ENCODE measurements at places on chromosomes 2 and 18.

- no peak for DNase-seq
Measured at GRCh38 chr2:66771359-66771976, 336.5 kb downstream of the MEIS1 start.

DNA sequence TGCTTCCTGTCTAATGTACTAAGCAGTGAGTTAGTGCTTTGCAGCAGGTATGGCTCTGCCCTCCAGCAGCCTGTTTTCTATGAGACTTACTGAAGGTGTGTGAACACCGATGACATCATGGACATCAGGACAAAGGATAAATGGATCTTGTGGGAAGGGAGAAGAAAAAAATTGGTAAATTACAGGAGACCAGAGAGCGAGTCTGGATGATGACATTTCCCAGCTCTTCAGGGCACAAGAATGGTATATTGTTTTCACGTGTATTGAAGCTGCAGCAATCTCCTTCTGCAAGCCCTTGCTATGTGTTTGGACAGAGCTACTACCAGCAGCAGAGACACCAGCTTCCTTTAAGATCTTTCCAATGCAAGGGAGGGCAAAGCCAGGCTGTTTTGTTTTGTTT, 47.2 kb downstream of the DCC start:
- no peak for DNase-seq

DNA sequence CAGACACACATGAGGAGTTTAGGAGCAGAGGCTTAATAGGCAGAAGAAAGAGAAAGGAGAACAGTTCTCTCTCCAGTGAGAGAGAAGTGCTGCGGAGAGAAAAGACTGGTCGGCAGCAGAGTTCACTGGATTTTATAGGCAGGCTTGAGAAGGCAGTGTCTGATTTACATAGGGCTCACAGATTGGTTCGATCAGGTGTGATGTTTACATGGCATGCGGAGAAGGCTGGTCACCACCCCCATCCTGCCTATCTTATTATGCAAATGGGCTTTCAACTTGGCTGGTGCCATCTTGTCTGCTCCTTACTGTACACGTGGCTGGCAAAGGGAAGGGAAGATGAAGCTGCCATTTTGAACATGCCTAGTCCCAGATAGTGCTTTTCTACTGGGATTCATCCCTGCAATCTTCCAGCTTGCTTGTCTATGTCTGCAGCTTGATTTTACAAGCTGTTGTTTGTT, 113.4 kb downstream of the AP1S3 start:
- no peak for DNase-seq

GRCh38 chr2:189506514-189506976, 65.3 kb downstream of the WDR75 start:
- no peak for DNase-seq

- no peak for DNase-seq
Measured at GRCh38 chr2:240982821-240983281, 15.6 kb upstream of the SNED1 start.

- no peak for DNase-seq
Measured at GRCh38 chr2:199716807-199717586, 134.0 kb downstream of the FTCDNL1 start.

- no peak for DNase-seq
Measured at GRCh38 chr2:128558441-128558840, 239.8 kb upstream of the HS6ST1 start.

DNA sequence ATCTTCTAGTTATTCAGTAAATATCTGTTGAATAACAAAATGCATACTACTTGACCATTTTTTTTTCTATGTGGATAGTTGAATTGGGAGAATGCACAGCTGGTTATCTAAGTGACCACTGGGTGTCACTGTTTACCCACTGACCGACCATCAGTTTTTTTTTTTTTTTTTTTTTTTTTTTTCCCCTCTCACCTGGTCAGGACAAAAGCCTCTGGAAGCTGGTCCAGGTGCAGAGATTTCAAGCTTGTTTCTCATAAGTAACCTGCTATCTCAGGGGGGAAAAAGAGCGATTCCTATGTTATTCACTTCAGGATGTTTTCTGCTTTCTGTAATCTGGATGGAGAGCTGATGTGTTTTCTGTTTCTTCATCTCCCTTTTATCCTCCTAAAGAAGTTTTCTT, 256.0 kb downstream of the DCDC2C start:
- no peak for DNase-seq

DNA sequence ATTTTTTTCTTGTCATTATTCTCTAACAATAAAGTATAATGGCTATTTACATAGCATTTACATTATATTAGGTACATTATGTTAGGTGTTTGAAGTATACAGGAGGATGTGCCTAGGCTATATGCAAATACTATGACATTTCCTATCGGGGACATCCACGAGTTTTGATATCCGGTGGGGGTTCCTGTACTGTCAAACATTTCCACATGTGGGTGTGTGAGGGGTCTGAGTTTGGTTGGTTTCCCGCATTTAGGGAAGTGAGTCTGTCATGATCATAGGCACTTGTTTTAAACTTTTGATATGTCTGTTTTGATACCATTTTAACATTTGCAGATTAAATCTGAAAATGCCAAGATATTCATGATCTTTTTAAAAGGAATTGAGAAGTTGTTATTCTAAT, 76.0 kb downstream of the CEP192 start:
- no peak for DNase-seq

GRCh38 chr2:120821446-120822160, 85.9 kb downstream of the GLI2 start:
- no peak for DNase-seq

GRCh38 chr2:74036450-74037195, 51.9 kb downstream of the TET3 start:
- DNase-seq, result no peak

DNA sequence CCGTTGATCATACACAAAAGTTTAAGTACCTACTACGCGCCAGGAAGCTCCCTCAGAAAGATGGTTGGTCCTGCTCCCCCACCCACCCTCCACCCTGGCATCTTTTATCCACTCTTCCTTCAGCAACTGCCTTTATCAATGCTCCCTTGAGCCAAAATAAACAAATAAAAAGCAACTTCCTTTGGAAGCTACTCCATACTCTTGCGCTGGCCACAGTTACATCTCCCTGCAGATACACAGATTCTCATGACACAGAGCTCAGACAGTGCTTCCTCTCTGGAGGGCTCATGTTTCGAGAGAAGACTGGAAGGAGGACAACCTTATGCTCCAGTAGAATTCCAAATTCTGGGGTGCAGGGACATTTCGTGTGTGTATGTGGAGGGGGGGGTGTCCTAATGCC, 3.8 kb upstream of the STEAP3 start:
- DNase-seq, result no peak

DNA sequence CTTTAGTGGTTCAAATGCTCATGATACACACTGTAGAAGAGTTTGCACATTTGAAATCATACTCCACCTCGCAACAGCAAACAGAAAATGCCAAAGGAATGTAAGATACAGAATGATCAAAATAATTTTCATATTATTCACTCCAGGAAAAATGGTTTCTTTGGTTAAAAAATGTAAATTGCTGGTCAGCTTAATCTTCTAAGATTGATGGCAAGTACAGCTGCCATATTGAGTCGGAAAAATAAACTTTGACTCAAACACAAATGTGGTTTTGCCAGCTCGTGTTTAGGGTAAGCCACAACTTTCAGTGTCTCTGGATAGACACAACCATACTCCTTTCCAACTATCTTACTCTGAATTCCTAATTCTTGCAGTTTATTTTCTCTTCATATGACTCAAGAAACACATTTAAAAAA, 154.9 kb upstream of the SMIM21 start:
- no peak for DNase-seq

DNA sequence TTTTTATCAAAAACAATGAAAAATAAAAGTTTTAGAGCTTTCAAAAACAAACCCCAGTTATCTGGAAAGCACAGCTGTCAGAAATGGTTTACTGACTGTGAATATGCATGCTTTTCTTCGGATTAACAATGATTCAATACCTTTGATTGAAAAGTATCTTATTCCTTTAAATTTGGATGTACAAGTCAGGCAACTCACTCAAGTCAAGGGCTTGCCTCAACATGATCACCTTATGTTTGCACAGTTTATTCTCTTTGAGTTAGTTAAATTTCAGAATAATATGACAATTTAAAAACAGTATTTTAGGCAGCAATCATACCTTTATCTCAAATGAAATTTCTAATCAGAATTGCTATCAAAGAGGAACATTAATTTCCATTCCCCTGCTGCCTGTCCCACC, 108.8 kb upstream of the FOSL2 start:
- no peak for DNase-seq

DNA sequence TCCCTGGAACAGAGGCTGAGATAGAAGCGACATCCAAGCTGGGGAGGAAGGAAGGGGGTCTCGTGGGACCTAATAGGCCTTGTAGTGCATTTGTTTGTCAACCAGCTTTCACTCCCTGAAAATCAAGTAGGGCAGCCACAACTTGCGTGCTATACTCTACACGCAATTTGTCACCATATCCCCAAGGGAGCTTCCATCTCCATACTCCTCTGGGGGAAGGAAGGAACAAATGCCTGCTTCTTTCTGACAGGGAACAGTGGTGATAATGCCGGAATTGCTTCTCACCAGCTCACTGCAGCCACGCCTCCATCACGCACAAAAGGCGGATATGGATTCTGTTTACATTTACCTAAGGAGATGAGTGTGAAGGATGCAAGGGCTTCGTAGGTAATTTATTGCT, 213.4 kb downstream of the TMEM163 start:
- DNase-seq, result no peak

- no peak for DNase-seq
Measured at GRCh38 chr2:101300164-101300563, 8.3 kb downstream of the RNF149 start.

DNA sequence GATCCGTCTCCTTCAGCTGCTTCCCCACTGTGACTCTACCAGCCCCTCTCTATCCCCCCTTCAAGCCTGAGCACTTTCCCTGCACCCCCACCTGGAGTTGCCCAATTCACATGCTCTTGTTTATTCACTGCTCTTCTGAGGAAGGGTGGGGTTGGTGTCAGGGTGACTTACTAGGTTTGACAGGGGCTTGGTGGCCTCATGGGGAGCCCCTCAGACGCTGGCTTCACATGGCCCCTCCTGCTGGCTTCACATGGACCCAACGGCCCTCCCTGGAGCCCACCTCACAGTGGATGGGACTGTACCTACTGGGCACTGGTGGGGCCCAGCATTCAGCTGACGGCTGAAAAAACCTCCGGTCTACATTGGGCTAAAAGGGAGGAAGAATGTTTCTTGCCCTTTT, 16.7 kb upstream of the MRPL33 start:
- no peak for DNase-seq

DNA sequence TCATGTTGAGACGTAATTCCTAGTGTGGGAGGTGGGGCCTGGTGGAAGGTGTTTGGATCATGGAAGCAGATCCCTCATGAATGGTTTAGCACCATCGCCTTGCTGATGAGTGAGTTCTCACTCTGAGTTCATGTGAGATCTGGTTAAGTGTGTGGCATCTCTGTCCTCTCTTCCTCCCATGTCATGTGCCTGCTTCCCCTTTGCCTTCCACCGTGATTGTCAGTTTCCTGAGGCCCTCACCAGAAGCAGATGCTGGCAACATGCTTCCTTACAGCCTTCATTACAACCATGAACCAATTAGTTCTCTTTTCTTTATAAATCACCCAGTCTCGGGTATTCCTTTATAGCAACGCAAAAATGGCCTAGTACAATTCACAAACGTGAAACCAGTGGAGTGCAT, 14.6 kb upstream of the MCM6 start:
- no peak for DNase-seq

DNA sequence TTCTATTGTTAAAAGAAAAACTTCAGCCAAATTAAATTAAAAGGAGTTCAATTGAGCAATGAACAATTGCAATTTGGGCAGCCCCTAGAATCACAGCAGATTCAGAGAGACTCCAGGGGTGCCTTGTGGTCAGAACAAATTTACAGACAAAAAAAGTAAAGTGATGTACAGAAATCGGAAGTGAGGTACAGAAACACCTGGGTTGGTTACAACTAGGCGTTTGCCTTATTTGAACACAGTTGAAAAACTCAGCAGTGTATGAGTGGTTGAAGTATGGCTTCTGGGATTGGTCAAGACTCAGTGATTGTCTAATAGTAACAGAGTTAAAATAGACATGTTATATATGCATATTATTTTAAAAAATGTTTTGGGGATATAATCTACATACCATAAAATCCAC, 98.5 kb upstream of the ZSWIM2 start:
- DNase-seq, result no peak

DNA sequence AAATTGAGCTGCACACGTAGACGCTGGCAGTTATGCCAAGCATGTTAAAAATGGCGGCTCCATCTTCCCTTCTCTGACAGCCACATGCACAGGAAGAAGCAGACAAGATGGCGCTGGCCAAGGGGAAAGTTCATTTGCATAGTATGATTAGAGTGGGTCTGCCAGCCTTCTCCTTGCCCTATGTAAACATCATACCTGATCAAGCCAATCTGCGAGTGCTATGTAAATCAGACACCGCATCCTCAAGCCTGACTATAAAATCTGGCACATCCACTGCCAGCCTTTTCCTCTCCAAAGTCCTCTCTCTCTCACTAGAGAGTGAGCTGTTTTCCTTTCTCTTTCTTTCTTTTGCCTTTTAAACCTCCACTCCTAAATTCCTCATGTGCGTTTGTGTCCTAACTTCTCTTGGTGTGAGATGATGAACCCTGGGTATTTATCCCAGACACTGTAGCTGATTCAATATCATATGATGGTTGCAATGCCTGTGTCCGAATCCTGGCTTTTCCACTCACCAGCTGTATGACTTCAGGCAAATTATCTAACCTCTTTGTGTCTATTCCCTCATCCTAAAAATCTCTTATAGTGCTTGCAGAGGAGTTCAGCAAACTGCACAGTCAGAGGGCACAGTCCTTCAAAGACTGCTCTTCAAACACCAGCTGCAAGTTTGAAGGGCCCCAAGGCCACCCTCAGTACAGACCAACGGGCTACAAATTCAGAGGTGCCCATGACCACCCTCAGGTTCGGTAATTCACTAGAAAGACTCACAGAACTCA, 39.3 kb upstream of the ITSN2 start:
- no peak for DNase-seq

DNA sequence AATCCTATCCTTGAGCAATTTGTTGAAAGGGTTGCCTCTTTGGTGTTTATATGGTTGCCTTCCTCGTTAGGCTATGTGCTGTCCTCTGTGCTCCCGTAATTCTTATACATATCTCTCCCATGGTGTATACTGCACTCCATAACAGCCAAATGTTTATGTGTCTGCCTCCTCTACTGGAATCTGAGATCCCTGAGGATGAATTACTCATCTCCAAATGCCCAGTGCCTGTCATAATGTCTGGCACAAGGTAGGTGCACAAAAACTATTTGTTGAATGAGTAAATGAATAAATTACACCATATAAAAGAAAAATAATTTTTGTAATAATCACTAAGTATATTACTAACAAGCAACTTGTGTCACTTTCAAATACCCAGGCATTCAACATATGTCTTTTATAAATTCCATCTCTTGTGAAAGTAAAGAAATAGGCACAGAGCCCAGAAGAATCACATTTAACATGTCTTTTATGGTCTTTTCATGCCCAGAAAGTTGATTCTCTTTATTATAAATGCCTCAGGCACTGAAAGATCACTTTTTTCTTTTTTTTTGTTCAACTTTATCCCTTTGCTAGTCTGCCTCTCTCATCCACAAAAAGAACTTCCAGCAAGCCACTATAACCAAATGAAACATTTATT, 164.9 kb downstream of the CCDC148 start:
- DNase-seq, result no peak

- no peak for DNase-seq
Measured at GRCh38 chr2:50773211-50773932, 258.6 kb downstream of the NRXN1 start.
